ENCODE measurements at places on chromosomes 11 and 22.

DNA sequence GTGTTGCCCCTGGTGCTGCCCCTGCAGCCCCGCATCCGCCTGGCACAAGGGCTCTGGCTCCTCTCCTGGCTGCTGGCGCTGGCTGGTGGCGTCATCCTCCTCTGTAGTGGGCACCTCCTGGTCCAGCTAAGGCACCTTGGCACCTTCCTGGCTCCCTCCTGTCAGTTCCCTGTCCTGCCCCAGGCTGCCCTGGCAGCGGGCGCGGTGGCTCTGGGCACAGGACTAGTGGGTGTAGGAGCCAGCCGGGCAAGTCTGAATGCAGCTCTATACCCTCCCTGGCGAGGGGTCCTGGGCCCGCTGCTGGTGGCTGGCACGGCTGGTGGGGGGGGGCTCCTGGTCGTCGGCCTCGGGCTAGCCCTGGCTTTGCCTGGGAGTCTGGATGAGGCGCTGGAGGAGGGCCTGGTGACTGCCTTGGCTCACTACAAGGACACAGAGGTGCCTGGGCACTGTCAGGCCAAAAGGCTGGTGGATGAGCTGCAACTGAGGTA lies 278 bp downstream of the ROM1 start:
- DNase-seq = no peak

- DNase-seq = no peak
Measured at GRCh38 chr11:113814181-113814580, 34.6 kb downstream of the CLDN25 start.

GRCh38 chr22:49320714-49321476 lies 506.8 kb downstream of the BRD1 start:
- no peak for DNase-seq

GRCh38 chr11:849104-849824 lies 6.6 kb downstream of the TSPAN4 start:
- DNase-seq = no peak

- DNase-seq = no peak
Measured at GRCh38 chr11:114061048-114061680, 1.7 kb downstream of the ZBTB16 start.

GRCh38 chr11:15236559-15236958 lies 121.8 kb downstream of the INSC start:
- no peak for DNase-seq

GRCh38 chr11:63845303-63845702 lies 6.4 kb downstream of the MARK2 start:
- no peak for DNase-seq

DNA sequence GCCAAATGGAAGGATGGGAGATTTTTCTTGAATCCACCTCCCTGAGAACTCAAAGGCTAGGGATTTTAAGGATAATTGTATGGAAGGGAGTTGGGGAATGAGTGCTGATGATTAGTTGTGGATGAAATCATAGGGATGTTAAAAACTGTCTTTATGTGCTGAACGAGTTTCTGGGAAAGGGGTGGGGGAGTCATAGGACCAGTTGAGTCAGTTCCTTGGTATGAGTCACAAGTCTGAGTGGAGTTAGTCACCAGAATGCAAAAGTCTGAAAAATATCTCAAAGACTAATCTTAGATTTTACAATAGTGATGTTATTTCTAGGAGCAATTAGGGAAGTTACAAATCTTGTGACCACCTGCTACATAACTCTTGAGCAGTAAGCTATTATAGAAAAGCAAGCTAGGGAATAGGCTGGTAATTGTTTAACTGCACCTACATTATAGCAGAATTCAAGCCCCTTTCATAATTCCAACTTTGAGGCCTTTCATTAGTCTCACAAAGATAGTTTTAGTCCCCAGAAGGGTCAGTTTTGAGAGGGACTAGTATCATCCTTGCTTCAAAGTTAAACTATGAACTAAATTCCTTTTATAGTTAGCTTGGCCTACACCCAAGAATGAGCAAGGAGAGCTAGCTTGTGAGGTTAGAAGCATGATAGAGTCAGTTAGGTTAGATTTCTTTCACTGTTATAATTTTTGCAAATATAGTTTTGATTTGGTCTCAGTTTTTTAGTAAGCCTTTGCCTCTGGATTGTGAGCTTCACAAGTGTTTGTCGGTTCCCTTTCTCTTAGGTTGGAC lies 668.0 kb downstream of the ETS1 start:
- peak; percentile 30 for DNase-seq

- DNase-seq = no peak
Measured at GRCh38 chr22:24102366-24103200, 78.7 kb upstream of the SUSD2 start.

- no peak for DNase-seq
Measured at GRCh38 chr11:128714881-128715280, 21.0 kb downstream of the FLI1 start.

DNA sequence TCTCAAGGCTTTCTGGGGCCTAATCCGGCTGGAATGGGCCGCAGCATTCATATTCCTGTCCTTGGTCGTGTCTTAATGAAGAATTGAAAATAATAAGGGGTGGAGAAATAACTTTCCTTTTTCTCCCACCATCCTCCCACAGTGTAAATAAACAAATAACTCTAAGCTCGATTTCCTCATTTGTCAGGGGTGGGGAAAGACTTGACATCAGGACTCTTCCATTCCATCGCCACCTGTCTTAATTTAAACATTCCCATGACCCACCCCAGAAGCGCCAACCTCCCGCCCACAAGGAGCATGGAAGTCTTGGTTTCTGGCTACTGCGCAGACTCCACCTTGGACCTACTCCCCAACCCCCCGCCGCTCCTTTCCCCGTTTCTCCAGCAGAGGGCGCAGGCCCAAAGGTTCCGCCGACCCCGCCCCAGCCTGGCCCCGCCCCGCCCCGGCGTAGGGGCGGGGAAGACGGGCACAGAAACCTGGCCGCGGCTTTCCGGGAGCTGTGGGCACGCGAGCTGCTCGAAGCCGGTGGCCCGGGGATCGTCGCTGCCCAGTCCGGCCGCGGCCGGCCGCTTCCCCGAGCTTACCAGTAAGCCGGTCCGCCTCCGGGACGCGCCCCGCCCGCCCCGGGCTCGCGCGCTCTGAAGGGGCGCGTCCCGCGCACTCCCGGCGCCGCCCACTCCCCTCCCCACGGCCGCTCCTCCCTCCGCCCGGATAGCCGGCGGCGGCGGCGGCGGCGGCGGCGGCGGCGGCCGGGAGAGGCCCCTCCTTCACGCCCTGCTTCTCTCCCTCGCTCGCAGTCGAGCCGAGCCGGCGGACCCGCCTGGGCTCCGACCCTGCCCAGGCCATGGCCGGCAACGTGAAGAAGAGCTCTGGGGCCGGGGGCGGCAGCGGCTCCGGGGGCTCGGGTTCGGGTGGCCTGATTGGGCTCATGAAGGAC lies at the start of gene CBL:
Gene CBL, plus strand, starts transcription at position 766 of the 937 bp plus-strand sequence. Its CDS starts 79 bp downstream, at position 845.
- DNase-seq = no peak

- no peak for DNase-seq
Measured at GRCh38 chr11:205221-206001, 1.8 kb downstream of the BET1L start.

- DNase-seq = no peak
Measured at GRCh38 chr11:70233962-70234361, 30.9 kb downstream of the FADD start.

- no peak for DNase-seq
Measured at GRCh38 chr11:116510886-116511650, 261.7 kb downstream of the BUD13 start.

DNA sequence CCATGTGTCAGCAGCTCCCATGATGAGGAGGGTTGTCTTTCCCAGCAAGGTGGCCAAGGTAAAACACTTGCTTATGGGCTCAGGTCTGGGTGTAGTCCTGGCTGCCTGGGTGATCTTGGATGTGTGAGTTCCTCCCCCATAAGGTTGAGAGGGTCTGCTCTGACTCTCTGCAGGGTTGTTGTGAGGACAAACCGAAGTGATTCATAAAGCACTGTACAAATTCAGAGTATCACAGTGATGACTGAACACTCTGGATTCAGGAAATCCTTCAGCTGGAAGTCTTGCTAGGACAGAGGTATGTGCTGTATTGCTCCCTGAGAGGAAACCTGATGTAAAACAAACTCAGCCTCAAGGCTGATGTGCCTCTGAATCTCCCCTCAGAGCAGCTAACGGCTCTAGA lies 220.9 kb upstream of the PITPNB start:
- no peak for DNase-seq

DNA sequence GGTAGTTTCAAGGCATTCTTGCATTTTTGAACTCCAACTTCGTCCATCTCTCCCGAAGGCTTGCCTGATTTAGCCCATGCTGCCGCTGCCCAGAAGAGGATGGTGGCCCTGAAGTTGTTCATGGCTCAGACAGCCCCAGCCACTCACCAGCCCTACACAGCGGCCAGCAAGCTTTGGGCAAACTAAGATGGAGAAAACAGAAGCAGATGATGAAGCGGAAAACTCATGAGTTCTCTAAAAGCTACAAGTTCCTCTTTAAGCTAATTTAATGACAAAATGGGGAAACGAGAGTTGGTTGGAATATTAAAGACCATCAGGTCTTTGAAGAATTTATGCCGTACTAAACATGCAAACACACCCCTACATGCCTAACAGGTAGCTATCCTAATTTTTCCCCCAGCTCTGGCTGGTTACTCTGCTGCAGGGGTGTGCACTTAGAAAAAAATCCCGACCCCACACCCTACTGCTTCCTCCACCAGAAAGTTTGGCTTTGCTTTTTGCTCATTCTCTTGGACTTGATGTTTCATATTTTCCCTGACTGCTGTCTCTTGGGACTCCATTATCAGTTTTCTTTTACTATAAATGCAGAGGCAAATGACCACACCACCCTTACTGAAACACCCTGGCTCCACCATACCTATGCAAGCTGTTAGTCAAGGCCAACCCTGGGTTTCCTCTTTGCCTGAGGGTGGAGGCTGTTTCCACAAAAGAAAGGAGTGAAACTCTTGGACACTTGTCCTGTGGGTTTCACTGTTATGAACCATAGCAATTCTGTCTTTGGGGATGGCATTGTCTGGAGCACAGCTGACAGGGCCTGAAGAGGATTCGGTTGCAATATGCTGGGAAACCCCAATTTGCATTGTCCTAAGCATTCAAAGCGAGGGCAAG lies at the start of gene MPEG1:
Gene MPEG1, minus strand, starts transcription at position 184 of the 888 bp plus-strand sequence. Its CDS starts 62 bp downstream, at position 122.
- peak; percentile 46 for DNase-seq
